Lower leg skin (tissue), 4 donors: ENCODE measurements at places on chromosomes 12 and 14.

- DNase-seq: peak; percentile 77
Measured at GRCh38 chr14:105491366-105491973, 424 bp downstream of the TEDC1 start.

DNA sequence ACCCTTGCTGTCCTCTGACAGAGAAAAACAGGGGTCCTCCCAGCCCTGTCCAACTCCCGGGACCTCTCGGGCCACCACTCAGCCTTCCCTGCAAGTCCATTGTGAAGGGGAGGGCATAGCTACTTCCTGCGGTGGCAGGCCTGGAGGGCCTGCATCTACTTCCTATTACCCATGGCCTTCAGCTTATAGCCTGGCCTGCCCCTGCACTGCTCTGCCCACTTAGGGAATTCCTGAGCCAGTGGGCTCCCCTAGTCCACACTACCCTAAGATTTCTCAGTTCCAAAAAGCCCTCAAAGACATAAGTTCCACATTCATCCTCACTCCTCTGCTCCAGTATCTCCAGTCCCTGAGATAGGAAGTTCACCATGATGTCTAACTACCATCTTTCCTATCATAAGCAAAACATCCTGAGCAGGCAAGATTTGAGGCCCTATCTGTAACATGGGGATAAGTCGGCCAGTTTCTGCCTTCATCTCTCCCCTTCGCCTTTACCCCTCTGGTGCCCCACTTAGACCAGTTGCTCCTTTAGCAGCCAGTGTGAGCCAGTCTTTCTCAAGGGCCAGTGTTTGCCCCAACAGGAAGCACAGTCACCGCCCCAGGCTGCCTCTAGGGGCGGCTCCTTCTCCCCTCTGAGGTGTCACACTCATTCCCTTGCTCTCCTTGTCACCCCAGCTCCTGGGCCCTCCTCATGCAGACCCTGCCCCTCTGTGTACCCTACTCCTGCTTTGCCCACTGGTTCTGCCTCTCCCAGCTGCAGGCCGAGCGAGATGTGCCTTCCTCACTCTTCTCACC, 10.9 kb downstream of the HDAC7 start:
- DNase-seq: no peak

GRCh38 chr12:28830491-28830890, 318.6 kb upstream of the FAR2 start:
- DNase-seq: peak; percentile 50

- DNase-seq: no peak
Measured at GRCh38 chr14:103657471-103657870, 28.5 kb downstream of the KLC1 start.
